ENCODE measurements at places on chromosomes 16 and 17.

DNA sequence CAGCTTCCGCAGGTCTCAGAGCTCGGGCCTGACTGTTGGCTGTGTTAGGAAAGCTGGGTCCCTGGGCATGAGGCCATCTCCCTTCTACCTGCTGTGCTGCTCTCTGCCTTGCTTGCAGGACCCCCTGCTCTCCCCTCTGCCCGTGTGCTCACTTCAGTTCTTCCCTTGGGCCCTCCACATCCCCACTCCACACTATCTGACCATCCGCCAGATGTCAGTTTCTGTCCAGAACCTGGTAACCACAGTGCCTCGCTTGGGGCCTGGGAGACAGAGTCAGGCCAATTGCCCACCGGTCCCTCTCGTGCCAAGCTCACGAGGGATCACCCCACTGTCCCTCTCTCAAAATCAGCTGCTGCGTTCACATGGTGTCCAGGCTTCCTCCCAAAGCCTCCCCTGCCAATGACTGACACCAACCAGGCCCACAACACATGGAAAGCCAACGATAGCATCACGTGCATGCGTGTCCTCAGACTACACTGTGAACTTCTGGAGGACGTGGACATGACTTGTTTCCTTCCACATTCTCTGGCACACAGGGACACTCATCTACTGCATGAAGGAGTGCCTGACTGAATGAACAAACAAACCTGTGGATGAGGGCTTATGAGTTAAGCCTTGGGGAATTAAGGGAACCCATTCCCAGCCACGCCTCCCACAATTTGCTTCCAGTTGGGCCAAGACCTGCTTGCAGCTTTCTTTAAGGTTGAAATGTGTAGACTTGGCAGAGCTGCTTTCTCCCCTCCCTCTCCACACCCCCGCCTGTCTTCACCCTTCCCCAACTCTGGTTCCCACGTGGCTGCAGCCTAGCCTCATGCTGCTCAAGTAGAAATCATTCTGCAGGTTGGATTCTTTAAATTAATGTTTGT, 72.5 kb upstream of the ZNF423 start:
- DNase-seq: no peak

DNA sequence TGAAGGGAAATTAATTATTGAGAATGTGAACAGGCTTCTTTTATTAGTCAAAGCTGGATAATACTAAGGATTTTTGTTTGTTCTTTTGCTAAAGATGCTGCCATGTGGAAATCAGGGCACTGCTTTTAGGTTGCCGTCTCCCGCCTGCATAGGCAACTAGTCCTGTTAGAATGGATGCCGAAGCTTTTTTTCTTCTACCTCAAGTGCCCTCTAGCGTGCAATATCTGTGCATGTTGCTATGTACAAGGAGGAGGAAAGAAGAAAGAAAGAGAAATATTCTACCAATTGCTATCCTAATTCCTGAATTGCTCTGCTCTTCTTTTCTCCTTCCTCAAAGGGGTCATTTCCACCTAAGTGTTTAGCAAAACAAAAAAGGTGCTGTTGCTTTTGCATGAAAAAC, 5.2 kb upstream of the CDH8 start:
- peak; percentile 26 for DNase-seq

GRCh38 chr16:31213342-31213741, 577 bp upstream of the TRIM72 start:
- no peak for DNase-seq

DNA sequence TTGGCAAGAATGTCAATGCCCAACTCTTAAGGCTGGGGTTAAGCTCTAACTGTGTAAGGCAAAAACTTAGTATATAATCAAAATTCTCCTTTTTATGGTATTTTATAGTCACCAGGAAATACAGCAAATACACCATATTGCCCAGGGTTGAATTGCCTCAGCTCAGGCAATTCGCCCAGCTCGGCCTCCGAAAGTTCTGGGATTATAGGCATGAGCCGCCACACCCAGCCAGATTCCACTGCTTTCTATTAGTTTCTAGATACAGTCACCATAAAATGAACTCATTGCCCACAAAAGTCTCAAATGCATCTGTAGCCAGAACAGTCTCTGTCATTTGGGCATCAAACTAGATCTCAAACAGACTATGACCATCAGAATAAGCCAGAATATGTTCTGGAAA, 238.7 kb upstream of the TOX3 start:
- no peak for DNase-seq

- DNase-seq: no peak
These were observed 12.7 kb downstream of the CYGB start for GRCh38 chr17:76524598-76525512.

DNA sequence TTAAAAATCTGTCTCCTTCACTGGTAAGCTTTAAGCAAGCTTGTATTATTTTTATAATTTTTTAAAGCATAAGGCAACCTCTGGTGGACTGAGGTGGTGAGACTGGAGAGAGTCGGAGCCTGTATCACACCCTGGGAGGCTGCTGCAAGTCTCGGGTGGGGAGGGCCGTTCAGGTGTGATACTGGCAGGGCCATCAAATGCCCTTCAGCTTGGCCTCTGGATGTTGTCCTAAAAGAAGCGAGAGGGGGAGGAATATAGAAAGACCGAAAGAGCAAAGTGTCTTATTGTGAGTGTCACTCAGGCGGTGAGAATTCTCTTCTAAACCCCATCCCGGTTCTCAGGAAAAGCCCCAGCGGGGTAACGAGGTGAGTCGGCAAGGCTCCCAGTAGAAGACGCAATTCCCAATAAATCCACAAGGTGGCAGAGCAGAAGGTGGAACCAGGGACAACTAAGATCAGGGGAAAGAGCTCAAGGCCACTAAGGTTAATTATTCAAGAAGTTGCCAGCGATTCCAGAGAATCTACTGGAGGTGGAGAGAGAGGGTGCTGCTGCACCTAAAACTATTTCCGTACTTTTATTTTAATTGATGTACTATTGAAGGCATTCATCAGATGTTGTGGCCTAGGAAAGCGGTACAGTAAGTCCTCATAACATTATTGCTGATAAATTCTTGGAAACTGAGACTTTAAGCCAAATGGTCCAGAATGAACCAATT, 14.1 kb downstream of the C17orf67 start:
- DNase-seq: peak; percentile 73

- DNase-seq: peak; percentile 91
These were observed 25.3 kb downstream of the G6PC3 start for GRCh38 chr17:44095647-44096496.

GRCh38 chr17:71085238-71086033, 916.1 kb downstream of the KCNJ2 start:
- peak; percentile 24 for DNase-seq

DNA sequence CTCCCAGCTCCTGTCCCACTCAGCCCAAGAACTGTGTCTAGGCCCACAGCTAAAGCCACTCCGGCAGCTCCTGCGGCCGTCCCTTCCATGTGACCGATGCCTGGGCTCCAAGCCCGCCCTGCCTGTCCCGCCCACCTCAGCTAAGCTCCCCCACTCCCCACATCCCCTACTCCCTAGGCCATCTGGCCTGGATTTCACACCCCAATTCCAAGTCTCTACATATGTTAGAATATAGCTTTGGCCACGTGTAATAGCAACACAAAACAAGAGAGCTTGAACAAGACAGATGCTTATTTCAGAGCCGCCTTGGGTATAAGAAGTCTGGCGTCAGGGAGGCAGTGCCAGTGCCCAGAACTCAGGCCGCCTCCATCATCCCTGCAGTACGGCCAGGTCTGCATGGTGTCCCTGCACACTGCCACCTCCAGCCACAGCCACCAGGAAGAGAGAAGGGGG, 30.0 kb upstream of the USP22 start:
- DNase-seq: no peak

- DNase-seq: no peak
These were observed 5.2 kb downstream of the CACNA1G start for GRCh38 chr17:50565402-50566350.

DNA sequence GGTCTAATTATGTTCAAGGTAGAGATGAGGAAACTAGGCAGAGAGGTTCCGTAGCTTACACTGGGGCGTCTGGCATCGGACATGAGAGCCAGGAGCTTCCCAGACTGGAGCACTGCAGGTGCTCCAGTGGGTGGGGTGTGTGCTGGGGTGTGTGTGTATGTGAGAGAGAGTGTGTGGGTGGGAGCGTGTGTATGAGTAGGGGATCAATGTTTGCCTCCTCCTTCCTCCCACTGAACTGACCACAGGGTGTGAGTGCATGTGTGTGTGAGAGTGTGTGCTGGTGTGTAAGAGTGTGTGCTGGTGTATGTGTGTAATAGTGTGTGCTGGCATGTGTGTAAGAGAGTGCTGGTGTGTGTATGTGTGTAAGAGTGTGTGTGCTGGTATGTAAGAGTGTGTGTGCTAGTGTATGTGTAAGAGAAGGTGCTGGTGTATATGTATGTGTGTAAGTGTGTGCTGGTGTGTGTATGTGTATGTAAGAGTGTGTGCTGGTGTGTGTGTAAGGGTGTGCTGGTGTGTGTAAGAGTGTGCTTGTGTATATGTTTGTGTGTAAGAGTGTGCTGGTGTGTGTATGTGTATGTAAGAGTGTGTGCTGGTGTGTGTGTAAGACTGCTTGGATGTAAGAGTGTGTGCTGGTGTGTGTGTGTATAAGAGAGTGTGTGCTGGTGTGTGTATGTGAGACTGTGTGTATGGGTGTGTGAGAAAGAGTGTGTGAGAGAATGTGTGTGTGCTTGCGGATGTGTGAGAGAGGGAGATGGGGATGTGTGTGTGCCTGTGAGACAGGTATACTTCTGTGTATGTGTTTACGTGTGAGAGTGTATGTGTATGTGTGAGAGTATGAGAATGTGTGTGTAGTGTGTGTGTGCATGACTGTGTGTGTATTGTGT, 139.9 kb downstream of the MRM1 start:
- DNase-seq: no peak

DNA sequence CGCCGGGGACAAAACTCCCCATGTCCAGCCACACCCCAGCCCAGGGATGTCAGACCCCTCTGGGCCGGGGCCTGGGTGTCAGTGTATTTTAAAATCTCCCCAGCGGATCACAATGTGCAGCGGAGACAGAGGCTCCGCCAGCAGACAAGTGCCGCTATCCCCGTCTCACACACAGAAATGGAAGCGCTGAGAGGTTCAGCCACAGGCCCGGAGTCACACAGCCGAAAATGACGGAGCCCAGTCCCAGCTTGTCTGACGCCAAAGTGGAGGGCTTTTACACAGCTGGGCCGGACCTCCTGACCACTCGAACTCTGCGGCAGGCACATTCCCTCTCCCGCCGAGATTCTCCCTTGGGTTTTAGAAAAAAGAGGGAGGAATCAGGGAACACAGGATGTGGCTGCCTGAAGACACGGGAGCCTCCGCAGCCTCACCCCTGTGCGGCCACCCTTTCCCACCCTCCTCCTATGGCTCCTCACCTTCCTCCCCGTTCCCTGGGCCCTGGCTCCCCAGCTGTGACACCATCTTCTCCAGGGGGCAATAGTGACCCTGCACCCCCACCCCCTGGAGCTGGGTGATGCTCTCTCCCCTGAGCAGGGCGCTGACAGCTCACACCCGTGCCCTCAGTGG, 6.8 kb upstream of the OSGIN1 start:
- no peak for DNase-seq

- no peak for DNase-seq
These were observed 202 bp downstream of the CEP131 start for GRCh38 chr17:81222620-81222905.

GRCh38 chr17:42751628-42752027, 6.8 kb upstream of the EZH1 start:
- DNase-seq: no peak

DNA sequence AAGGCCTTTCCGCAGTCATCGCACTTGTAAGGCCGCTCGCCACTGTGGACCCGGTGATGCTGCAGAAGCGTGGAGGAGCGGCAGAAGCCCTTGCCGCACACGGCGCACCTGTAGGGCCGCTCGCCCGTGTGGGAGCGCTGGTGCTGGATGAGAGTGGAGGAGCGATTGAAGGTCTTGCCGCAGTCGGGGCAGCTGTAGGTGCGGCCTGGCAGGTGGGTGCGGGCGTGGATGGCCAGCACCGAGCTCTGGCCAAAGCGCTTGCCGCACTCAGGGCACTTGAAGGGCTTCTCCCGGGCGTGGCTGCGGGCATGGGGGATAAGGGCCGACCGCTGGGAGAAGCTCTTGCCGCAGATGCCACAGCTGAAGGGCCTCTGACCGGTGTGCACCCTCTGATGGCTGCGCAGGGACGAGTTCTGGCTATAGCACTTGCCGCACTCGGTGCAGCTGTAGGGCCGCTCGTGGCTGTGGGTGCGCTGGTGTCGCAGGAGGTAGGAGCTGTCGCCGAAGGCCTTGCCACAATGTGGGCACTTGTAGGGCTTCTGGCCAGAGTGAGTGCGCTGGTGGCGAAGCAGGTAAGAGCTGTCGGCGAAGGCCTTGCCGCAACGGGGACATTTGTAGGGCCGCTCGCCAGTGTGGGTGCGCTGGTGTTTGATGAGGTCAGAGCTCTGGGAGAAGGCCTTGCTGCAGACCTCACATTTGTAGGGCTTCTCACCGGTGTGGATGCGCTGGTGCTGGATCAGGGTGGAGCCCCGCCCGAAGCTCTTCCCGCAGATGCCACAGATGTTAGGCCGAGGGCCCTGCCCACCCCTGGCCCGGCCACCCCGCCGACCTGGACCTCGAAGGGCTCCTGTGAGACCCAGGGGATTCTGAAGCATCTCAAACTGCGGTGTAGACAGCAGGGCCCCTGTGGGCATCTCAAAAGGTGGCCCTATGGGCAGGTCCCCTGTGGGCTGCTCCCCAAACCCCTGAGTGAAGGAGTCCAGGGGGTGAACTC, 1.5 kb downstream of the ZNF768 start:
- no peak for DNase-seq

DNA sequence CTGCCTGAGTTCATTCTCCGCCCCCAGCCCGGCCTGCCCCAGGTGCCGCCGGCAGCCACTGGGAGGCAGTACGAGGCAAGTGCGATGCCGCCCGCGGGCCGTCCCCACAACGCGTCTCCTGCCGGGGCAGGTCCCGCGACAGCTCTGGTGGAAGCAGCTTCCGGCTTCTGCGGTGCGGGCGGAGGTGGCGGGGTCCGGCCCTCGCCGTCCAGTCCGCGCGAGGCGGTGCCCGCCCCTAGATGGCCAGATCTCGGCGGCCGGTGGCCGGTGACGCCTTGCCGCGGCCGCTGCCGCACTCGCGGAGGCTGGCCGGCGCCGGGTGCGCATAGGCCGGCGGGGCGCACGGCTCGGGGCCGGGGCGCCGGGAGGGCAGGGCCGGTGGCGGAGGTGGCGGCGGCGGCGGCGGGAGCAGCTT, 1.8 kb downstream of the GJD3 start:
- DNase-seq: no peak

GRCh38 chr16:86388976-86389375, 121.4 kb upstream of the FOXF1 start:
- peak; percentile 30 for DNase-seq

GRCh38 chr17:37137906-37138514, 189.3 kb downstream of the AATF start:
- no peak for DNase-seq

All from kidney capillary endothelial cell (primary cell).